ENCODE measurements at places on chromosomes 2 and 18.

- DNase-seq = no peak
Measured at GRCh38 chr18:76383636-76384035, 111.4 kb downstream of the ZNF516 start.

DNA sequence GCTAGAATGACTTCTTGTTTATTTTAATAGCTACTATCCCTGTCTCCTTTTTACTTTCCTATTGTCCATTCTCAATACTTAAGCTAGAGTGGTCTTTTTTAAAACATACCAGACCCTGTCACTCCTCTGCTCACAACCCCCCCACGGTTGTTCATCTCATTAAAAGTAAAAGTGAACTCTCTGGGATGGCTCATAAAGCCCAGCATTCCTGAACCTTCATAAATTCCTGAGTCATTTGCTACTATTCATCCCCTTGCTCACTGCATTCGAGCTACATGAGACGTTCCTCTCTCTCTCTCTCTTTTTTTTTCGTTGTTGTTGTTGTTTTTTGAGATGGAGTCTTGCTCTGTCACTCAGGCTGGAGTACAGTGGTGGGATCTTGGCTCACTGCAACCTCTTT, 148.7 kb upstream of the DSEL start:
- no peak for DNase-seq

DNA sequence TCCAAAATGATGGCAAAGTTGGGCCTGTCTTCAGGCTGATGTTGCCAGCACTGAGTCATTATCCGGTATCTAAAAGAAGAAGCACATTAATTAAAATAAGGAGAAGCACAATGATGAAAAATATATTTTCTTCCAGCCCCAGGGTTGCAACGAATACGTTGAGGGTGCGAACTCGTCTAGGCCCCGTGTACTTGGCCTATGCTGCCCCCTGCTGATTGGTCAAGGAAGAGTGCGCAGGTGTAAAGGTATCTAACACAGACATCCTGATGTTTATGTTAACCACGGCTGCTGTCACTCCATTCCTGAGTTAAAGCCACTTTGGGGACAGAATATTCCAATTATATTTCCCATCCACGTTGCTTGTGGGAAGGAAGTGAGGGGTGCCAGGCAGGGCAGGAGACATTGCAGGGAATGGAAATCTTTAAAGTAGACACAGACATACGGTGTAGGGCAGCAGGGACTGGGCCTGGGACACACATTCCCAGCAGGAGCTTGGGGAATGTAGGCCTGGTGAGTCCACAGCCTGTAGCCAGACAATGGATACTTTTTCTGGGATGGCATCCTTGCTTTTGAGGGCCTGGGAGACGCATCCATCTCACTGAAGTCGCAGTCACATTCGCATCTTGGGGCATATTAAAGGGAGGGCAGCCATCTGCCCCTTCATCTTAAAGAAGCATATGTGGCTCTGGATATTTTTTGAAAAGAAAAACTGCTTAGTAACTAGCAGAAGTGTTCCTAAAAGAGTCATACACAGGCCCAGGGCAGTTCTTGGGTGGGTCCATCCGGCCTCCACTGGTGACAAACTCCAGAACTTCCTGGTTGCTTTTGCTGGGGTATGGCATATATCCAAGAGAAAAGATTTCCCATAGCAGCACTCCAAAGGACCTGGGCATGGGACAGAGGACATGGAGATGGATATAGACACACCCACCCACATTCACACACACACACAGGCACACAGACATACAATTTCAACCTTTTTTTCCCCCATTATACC, 81.9 kb downstream of the CLIP4 start:
- peak; percentile 38 for DNase-seq

DNA sequence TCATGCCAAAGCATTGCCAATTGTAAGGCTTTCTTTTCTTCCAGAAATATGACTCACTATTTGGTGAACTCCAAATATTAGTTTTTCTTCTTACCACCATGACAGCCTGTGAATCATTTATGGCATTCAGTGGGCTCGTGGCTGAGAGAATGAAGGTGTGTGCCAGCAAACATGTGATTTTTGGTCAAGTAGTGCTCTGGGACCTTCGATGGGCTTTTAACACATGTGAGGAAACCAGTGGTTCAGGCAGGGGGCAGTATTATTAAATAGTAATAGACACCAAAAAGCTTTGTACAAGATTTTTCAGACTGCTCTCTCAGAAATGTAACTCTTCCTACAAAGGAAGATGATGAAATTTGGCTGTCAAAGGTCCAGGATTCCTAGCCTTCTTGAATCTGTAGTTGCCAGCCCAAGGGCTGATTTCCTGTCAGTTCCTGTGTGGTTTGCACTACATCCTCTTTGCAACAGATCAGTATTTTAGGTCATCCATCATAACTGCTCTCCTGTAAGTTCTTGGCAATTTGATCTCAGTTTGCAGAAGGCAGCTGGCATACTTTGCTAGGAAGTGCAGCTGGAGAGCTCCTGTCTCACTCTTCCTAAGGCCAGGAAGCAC, 64.3 kb downstream of the BABAM2 start:
- DNase-seq = peak; percentile 86

DNA sequence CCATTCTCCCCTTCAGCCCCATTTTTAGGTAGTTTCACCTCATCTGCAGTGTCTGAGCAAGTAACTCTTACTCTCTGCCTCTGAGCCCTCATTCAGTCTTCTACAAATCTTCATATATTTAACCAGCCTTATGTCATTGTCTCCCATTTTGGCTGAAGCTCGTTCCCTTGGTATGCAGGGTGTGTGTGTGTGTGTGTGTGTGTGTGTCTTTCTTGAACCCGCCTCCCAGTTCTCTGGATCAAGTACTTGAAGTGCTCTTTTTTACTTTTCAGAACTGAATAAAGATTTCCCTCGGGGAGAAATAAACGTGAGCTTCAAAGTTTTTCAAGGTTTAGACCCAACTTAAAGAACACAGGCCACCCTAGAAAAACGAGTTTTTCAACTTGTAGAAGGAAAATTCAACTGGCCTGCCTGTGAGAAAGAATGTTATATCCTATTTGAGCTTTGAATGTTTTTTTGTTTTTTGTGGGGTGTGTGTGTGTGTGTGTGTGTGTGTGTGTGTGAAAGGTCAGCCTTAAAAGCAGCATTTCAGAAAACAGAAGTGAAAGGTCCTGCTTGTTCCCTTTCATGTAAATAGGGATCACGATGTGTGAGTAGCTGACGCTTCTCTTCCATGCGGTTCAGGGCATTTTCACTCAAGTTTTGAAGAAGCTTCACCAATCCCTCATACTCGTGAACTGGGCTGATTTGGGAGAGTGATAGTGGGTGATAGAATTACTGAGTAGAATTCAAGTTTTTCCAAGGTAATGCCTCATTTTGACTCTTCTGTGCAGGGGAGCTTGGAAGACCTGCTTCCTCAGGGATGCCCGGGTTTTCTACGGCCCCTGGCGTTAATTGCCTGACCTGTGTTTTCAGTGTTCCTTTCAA, 50.6 kb upstream of the EML6 start:
- DNase-seq = no peak

DNA sequence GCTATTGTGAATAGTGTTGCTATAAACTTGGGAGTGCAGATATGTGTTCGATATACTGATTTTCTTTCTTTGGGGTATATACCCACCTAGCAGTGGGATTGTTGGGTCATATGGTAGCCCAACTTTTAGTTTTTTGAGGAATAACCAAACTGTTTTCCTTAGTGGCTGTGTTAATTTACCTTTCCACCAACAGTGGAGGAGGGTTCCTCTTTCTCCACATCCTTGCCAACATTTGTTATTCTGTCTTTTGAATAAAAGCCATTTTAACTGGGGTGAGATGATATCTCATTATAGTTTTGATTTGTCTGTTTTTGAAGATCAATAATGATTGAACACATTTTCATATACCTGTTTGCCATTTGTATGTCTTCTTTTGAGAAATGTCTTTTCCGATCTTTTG, 282.0 kb upstream of the SESTD1 start:
- DNase-seq = no peak

DNA sequence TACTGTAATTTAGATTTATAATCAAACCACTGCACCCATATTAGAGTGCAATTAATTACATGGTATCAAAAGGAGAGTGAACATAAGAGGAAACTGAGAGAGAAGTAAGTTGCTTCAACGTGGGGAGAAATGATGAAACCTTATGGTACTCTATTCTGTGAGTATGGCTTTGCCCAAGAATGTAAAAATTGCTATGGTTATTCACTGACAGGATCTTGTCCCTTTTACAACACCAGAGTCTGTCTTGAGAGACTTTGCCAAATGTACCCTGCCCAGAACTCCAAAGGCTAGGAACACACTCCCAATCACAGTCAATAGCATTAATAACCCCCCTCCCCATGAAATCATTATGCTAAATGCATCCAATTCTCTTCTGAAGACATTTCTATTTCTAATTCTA, 974.8 kb upstream of the POU3F3 start:
- no peak for DNase-seq

- no peak for DNase-seq
Measured at GRCh38 chr18:13353084-13353823, 134.7 kb downstream of the LDLRAD4 start.

GRCh38 chr18:10037181-10037580, 123.4 kb downstream of the VAPA start:
- DNase-seq = no peak

DNA sequence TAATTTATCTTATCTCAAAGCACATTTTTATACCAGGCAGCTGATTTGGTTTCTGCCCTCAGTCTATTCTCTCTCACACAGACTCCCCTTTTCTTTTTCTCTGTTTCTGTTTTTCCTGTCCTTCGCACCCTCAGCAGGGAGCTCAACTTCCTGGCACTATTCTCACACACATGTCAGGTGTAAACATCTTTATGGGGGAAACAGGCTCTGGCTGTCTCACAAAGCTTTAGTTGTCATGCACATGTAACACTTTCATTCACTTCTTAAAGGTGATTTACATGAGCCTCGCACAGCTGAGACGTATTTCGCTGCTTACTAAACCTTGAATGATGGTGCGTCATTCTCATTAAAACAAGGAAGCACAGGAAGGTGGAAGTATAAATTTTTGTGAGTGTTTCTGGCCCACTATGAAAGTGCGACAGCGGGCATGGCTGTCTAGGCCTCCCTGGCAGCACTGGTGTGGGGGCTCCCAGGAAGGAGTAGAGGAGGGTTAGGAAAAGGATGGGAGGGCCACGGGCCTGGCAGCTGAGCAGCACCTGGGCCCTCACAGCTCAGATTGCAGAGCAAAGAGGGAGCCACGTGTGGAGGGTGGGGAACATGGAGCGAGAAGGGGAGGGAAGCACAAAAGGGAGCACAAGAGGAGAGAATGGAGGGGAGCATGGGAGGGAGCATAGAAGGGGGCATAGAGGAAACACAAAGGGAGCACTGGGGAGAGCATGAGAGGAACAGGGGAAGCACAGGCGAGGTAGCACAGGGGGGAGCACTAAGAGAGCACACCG, 46.2 kb upstream of the SNTG2 start:
- DNase-seq = no peak

GRCh38 chr2:63192169-63192888, 141.7 kb downstream of the OTX1 start:
- DNase-seq = no peak

DNA sequence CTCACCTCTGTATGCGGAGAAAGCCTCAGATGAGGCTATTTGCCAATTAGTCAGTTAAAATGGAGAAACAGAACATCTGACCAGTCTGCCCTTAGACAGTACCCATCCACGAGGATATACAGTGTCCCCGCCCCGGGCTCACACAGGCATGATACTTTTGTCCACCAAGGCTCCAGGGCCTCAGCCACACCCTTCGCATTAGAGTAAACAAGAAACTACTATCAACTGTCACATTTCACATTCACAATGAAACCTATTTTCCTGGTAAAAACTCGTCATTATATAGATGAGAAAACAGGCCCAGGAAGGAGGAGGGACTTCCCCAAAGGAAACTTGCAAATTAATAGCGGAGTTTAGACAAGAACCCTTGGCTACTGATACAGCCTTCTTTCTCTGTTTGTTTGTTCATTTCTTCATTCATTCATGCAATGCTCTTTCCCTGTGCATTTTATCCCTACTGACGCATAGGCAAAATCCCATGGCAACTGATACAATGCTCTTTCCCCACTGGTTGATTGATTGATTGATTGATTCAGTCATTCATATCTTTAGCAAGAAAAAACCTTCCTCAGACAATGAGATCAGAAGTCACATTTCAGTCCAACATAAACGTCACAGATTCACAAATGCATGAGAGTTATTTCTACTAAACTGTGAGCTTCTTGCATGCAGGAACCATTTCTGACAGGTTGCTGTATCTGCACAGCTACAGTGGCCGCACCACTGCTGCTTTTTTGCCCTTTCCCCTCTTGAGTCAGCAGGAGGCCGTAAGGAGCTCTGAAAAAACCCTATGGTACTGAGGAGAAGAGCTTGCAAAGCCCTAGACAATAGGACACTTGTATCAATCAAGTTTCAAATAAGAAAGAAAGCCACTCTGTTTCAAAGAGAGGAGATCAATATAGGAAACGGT, 777.1 kb downstream of the RNF144A start:
- no peak for DNase-seq

DNA sequence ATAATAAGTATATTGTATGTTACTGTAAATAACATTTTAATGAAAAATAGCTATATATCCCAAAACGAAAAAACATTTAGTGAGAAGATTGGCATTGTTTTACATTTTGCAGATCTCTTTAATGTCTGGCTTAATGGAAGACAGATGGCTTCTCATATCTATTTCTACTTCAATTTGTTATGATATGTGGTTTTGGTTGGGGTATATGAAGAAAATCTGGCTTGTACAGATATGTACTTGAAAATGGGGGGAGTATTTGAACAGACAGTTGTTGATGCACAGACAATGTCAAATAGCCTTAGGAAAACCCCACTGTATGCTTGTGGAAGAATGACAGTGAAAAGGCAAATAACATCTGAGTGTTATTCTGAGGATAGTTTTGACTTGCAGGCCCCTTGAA, 23.6 kb upstream of the GMCL1 start:
- no peak for DNase-seq

DNA sequence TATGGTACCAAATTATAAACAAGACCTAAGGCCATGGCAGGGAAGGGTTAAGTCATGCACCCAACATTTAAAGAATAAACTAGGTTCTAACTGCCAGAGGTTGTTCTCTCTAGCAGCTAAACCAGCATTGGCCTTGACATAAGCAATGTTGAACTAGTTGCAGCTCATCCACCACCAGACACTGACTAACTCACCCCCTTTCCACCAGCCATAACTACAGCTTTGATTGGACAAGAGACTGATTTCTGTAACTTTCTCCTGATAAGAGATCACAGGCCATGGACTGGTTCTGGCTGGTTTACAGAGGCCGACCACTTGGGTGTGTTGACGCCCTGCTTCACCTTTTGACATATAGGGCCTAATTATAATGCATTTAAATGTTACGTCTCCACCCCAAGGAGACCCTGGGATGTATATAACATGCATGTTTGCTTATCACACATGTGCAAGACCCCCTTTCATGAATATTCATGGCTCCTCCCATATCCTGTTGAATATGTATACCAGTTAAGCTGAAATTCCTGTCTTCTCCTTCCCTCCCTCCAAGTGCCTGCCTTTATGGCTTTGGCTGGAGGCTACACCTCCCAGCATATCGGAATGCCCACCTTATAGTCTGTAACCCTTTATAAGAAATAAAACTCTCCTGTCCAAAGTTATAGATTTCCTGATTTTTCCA, 75.9 kb downstream of the MRPS9 start:
- DNase-seq = no peak
